ENCODE measurements at places on chromosomes 11 and 22. TPM values are rescaled to one million over a fixed set of nuclear protein-coding genes. Genes with fewer than 3 reads are reported as not detected.

- peak; percentile 21 for DNase-seq
These were observed at the start of gene ARAP1 for GRCh38 chr11:72752088-72752914. TSS of gene ARAP1 (minus strand) at chr11:72752408. CDS start at chr11:72727128, 25,280 bp downstream.

- DNase-seq: no peak
These were observed 10.2 kb downstream of the MMP10 start for GRCh38 chr11:102770191-102770590.

GRCh38 chr22:20063271-20064139 is 16.5 kb upstream of the DGCR8 start:
- no peak for DNase-seq

DNA sequence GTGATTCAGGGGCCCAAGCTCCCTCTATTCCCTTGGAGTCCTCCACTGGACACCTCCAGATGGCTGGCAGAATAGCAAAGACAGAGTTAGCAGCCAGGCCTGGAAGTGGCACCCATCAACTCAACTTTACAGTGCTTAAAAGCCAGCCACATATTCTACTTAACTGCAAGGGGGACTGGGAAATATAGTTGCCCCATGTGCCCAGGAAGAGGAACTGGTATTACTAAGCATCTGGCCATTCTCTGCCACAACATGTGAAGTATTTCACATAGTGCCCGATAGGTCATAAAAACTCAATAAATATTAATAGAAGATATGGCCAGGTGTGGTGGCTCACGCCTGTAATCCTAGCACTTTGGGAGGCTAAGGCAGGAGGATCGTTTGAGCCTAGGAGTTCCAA is 5.5 kb upstream of the IL10RA start:
- DNase-seq: no peak

- DNase-seq: no peak
These were observed 16.8 kb downstream of the LSP1 start for GRCh38 chr11:1869427-1870325.

DNA sequence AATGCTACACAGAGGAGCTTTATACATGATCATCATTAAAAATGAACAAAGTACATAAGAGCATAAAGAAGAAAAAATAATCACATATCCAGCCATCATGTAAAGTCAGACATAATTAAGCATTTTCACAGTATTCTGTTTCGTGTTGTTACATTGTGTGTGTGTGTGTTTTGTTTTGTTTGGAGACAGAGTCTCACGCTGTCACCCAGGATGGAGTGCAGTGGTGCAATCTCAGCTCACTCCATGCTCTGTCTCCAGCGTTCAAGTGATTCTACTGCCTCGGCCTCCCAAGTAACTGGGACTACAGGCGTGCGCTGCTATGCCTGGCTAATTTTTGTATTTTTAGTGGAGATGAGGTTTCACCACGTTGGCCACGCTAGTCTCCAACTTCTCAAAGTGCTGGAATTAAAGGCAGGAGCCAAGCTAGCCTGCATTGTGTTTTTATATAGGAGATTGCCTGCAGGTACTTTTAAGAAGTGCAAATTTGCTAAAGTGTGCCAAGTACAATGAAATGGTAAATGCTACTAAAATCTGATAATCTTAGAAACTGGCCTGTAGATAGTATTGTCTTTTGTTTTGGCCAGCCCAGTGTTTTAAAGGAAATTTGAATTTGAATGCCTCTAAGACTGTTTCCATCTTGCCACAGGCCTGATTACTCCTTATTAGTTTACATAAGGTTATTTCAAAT is 7.8 kb downstream of the CTSC start:
- DNase-seq: no peak

- no peak for DNase-seq
These were observed 2.2 kb upstream of the RPS19BP1 start for GRCh38 chr22:39534591-39535356.

GRCh38 chr11:83006877-83007330 is 64.8 kb downstream of the RAB30 start:
- no peak for DNase-seq

DNA sequence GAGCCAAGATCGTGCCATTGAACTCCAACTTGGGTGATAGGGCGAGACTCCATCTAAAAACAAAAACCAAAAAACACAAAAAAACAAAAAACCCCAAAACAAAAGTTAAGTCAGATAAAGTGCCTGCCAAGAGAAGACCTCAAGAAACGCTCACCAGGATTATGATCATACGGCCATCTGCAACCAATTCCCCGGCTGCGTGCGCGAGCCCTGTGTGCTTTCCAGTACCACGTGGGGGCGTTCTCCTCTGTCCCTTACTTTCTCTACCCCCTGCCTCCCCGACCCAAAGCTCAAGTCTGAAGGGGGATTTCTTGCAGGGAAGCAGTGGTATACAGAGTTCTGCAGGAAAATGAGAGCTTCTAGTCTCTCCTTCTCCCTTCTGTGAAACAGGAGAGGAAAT is 10.5 kb upstream of the RPS19BP1 start:
- no peak for DNase-seq

- DNase-seq: no peak
These were observed 11.9 kb upstream of the SH3BP1 start for GRCh38 chr22:37627545-37627944.

JAML gene
- polyA plus RNA-seq: 6.0 TPM

RBM4B gene
- polyA plus RNA-seq: 21.4 TPM

MS4A6E gene
- 0.34 TPM for polyA plus RNA-seq

IFITM10 gene
- 1.9 TPM for polyA plus RNA-seq

MPEG1 gene
- polyA plus RNA-seq: 12.8 TPM

Data from urinary bladder (tissue), 4 donors.